Fibroblast of villous mesenchyme (primary cell): ENCODE measurements at places on chromosomes 13 and 19.

DNA sequence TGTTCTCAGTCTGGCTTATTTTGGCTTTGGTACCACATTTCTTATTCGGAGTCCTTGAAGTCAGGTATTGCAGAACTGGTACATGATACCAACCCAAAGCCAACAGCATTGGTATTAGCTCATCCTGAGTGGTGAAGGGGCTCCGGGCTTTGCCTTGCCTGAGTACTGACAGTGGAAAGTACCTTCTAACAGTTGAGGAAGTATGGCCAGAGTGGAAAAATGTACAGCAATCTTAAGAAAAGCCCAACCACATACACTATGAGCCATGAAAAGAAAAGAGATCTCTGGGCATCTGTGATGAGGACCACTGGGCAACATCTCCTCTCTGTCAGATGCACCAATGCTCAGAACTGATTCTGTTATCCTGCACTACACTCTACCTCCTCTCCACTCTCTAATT is 8.3 kb downstream of the LCP1 start:
- no peak for DNase-seq

DNA sequence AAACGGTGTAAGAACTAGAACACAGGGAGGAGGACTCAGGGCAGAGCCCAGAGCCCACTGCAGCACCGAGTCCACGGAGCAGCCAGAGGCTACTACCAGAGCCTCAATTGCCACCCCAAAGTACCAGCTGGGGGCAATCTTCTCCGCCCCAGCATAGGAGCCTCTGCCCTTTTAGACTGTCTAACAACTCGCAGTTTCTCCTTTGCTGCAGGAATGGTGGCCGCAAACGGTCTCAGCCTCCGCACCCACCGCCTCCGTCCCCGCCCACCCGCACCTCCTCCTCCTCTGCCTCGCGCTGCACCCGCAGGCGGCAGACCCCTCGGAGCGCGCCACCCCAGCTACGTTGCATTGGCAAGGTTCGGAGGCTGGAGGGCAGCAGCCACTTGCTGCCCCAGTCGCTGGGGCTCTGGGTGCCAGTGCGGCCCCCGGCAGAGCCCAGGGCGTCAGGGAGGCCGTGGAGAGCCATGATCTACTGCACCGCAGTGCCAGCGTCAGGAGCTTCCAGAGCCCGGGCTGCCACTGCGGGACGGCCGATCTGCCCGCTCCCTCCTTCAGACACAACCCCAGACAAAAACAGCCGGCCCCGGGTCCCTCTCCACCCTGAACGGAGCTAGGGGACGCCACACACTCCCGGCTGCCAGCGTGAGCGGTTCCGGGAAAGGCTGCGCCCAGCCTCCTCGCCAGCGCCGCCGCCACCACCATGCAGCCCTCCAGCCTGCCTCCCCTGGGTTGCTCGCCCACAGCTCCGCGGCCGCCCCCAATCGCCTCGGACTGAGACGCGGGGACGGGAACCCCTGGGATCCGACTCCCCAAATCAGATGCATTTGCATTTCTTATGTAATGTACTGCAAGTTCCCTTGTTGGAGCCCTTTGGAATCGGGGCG is 1.8 kb downstream of the FGF14 start:
- no peak for DNase-seq

DNA sequence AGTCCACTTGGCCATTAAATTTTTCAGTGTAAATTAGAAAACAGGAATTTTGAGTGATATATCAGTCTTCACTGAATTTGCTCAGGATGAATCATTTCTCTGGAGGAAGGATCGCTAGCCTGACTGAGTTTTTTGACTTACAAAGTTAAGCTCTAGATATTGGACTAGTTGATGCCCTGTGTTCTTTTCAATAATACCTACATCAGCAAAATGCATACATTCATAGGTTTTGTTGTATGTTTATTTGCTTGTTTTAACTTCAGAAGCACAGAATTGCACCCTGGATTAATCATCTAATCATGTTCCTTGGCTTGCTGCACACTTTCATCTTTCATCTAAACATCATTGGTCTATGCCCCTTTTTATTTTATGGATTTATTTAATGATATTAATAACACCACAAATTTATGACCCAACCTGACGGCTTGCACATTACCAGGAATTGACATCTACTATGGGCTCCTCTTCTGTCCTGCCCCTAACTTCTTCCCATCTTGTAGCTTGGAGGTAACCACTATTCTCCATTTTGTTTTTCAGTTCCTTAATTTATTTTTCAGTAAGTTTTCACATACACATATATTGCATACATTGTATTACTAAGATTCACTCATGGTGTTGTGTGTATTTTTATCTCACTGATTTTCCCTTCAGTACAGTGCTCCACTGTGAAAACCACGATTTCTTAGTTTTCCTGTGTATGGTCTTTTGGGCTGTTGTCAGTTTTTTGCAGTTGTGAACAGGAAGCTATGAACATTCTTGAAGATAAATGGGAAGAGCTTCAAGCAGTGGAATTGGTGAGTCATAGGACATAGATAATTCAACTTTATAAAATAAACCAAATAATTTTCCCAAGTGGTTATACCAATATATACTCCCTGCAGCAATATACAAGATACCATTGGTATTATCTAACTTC is 23.3 kb downstream of the COMMD6 start:
- DNase-seq: peak; percentile 40

GRCh38 chr13:34672631-34673030 is 269.4 kb upstream of the NBEA start:
- no peak for DNase-seq

GRCh38 chr13:109804654-109805053 is 18.3 kb upstream of the IRS2 start:
- no peak for DNase-seq

- peak; percentile 57 for DNase-seq
Measured at GRCh38 chr13:74206061-74206561, 71.9 kb upstream of the KLF12 start.

DNA sequence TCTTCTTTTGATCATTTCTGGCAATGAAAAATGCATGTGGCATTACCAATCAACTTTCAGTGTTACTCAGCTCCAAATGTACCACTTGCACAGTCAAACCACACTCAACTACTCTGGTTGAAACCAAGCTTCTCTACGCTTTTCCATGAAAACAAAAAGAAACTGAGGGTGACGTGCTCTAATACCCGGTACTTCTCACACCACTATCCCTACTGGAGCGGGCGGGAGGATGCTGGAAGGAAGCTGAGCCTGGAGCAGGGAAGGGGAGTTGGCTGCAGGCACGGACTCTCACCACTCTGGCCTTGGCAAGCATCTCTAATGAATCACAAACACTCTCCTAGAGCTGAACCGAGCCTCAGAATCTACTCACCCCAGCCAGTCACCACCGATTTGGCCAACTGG is 48.2 kb downstream of the STK24 start:
- DNase-seq: no peak

DNA sequence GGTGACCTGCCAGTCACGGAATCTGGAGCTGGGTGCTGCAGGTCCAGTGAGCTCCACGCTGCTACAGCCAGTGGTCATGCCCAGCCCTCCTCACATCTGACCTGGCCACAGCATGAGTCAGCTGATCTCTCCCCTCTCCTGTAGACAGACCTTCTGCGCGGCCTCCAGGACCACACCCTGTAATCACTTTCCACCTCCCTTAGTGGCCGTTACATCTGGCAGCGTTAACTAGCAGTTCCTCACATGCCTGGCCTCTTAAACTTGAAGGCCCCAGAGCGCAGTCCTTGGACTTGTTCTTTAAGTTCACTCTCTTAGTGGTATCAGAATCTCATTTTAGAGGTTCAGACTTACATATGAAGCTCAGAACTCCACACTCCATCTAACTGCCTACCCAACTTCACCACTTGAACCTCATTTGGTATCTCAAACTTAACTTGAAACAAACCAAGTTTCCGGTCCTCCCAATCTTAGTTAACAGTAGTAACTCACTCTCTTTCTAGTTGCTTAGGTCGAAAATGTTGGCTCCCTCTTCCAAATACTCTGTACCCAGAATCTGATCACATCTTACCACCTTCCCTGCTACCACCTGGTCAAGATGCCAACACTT is 22.7 kb downstream of the MIPEP start:
- DNase-seq: no peak

GRCh38 chr13:112213467-112214255 is 146.7 kb downstream of the SOX1 start:
- no peak for DNase-seq

GRCh38 chr13:97535614-97536013 is 101.6 kb downstream of the RAP2A start:
- no peak for DNase-seq

DNA sequence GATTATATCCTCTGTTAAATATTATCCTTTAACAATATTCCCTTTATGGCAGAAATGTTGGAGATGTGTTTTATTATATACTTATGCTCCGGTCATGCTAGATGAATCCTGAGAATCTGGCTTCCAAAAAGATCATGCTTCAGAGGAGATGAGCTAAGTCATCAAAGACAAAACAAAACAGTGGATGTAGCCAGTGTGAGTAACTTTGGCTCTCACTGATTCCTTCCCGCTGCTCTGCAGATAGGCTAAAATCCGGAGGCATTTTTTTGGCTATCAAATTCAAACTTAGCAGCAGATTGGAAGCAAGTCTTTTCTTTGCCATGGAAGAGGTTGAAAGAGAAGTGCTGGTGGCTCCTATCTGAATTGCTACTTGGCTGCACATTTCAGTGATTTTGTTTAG is 295.9 kb downstream of the GPC6 start:
- DNase-seq: no peak

DNA sequence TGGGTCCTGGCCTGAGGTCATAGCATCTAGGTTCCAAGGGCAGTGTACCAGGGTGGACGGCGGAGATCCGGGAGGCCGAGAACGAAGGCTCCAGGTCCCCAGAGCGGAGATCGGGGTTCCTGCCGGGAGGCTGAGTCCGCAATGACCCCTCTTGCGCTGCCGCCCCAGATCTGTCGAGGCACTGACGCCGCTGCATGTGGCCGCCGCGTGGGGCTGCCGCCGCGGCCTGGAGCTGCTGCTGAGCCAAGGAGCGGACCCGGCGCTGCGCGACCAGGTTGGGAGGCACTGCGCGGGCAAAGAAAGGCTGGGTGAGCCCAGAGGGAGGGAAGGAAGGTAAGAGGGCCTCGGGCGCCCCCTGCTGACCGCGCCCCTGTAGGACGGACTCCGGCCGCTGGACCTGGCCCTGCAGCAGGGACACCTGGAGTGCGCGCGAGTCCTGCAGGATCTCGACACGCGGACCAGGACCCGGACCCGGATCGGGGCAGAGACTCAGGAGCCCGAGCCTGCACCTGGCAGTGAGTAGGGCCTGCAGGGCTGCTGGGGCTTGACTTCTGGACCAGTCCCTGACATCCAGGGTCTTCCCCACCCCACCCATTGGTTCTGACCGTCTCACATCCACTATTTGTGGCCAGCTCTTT is 906 bp downstream of the ANKLE1 start:
- DNase-seq: peak; percentile 81
